ENCODE measurements at places on chromosomes 12 and 14. TPM values are rescaled to one million over a fixed set of nuclear protein-coding genes. Genes with fewer than 3 reads are reported as not detected.

- no peak for DNase-seq
These were observed at the start of gene SOX5 for GRCh38 chr12:23949348-23950209. TSS of gene SOX5 (minus strand) at chr12:23949670. CDS start at chr12:23949601, 69 bp downstream.

DNA sequence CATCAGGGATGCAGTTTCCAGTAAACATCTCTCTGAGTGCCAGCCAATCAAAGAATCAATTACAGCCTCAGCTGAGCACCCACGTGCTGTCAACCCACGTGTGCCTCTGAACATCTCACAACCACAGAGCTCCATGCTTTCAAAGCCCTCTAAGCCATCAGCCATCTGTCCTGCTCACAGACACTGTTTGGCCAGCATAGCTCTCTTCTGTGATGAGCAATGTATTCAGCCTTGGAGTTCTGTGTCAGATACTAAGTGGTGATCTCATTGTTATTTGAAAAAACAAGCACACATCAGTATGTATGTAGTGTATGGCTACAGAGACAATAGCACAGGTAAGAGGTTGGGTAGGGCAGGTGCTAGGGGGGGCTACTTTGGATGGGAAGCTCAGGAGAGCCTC, 94.3 kb downstream of the RGS6 start:
- DNase-seq = no peak

DNA sequence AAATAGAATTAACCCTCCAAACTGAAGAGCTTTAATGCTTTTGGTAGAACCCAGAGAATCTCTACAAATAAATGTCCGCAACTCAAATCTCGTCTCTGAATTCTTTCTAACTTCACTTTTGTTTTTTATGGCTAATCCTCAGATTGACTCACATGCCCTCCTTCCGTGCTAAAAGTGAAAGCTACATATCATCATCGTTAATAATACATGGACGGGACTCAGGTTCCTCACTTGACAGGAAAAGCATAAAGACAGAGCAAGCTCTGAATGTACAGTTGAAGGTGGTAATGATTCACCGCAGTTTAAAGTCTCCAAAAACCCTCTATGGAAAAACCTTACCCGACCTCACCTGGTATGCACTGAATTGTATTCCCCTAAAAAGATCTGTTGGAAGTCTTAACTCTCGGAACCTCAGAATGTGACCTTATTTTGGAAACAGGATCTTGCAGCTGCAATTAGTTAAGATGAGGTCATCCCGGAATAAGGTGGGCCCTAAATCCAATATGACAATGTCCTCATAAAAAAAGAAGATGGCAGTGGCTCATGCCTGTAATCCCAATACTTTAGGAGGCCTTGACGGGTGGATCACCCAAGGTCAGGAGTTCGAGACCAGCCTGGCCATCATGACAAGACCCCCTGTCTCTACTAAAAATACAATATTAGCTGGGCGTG, 147.4 kb upstream of the FOXN3 start:
- no peak for DNase-seq

The GPHB5 gene
- not detected for total RNA-seq

DNA sequence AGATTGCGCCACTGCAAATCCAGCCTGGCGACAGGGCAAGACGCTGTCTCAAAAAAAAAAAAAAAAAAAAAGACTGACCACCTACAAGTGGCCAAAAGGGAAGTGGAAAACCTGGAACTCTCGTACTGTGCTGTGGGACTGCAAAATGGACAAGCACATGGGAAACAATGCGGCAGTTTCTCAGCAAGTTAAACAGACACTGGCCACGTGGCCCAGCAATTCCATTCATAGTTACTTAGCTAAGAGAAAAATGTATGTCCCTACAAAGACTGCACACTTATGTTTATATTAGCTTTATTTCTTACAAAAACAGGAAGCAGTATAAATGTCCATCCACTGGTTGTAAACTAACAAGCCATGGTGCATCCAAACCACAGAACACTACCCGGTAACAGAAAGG, 5.6 kb downstream of the CHFR start:
- no peak for DNase-seq

- DNase-seq = no peak
These were observed 1025.9 kb upstream of the NOVA1 start for GRCh38 chr14:27623782-27624181.

DNA sequence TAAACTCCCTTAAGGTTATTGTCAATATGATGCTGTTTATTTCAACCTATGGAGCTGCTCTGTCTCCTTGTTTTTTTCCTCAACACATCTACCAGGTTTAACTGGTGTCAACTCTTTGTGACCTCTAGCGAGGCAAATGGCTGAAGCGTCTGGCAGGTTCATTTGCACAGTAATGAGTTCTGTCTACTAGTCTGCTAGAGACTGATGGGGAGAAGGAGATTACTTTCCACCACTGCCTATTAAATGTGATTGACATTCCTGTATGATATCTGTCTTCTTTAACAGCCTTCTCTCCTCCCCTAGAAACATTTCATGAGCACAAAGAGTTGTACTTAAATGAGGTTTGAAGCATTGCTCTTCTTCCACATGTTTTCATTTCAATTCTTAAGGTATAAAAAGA, 253.7 kb downstream of the SLC6A15 start:
- no peak for DNase-seq

DNA sequence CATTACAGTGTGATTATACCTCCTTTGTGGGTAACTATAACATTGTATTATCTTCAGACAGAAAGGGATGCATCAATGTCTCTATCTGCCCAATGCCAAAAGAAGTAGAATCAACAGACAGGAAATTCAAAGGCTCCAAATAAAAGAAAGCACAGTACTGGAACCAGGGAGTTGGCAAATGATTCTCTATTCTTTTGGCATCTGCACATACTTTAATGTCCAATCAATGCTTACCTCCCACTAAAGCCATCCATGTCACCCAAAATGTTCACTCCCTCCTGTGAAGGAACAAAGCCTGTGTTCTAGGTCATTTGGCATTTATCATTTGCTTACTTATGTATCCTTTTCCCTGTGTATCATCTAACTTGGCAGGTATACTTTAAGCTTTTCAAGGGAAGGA, 36.7 kb downstream of the KIF21A start:
- no peak for DNase-seq

- DNase-seq = no peak
These were observed 82.4 kb downstream of the SCAF11 start for GRCh38 chr12:45907955-45908354.

The NEUROD4 gene
- total RNA-seq = not detected

GRCh38 chr12:123270214-123271000, 1.2 kb downstream of the CDK2AP1 start:
- peak; percentile 56 for DNase-seq

The KLRF1 gene
- total RNA-seq = 0.42 TPM

DNA sequence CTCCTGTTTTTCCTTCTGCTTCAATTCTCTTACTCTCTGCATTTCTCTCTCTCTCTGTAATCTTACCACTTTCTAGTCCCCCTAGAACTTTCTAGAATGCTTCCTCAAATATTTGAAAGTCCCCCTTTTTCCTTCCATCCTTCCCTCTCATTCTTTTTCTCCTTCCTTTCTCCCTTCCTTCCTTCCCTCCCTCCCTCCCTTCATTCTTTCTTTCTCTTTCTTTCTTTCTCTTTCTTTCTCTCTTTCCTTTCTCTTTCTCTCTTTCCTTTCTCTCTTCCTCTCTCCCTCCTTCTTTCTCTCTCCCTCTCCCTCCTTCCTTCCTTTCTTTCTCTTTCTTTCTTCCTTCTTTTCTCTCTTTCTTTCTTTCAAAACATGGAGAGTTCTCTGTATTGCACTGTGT, 201.4 kb upstream of the IGF1 start:
- DNase-seq = no peak

The GLT8D2 gene
- total RNA-seq = 13.3 TPM

- no peak for DNase-seq
These were observed 550 bp upstream of the NUP107 start for GRCh38 chr12:68686262-68686594.

The HCAR2 gene
- total RNA-seq = 10.4 TPM

The RNASE3 gene
- not detected for total RNA-seq

DNA sequence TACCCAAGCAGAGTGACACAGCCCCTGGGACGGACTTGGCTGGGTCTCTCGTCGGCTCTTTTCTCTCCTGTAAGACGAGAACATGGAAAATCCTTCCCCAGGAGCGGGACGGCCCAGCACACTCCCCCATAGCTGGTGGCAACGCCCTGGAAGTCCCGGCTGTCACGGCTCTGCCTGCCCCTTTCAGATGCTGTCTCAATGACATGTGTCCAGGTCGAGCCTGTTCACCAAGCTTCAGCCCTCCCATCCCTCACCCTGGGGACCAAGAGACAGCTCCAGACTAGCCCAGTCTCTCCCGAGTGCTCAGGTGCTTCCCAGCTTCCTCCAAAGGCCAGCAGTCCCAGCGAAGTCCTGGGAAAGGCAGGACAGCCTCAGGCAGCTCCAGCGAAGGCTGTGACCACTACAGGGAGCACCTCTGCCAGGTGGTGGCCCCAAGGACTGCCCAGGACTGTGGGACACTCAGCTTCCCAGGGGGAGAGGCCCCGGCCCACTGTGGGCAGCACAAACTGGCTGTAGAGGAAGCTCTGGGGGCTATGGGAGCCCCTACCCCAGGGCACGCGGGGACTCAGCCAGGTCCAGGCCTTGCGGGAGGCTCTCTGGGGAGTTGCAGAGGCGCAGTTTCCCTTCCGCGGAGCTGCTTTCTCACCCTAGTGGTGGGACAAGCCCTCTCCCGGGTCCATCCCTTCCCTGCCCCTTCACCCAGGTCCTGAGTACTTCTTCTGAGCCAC, 33.6 kb downstream of the TNFAIP2 start:
- no peak for DNase-seq

GRCh38 chr12:65756267-65756666, 68.0 kb upstream of the HMGA2 start:
- DNase-seq = no peak

DNA sequence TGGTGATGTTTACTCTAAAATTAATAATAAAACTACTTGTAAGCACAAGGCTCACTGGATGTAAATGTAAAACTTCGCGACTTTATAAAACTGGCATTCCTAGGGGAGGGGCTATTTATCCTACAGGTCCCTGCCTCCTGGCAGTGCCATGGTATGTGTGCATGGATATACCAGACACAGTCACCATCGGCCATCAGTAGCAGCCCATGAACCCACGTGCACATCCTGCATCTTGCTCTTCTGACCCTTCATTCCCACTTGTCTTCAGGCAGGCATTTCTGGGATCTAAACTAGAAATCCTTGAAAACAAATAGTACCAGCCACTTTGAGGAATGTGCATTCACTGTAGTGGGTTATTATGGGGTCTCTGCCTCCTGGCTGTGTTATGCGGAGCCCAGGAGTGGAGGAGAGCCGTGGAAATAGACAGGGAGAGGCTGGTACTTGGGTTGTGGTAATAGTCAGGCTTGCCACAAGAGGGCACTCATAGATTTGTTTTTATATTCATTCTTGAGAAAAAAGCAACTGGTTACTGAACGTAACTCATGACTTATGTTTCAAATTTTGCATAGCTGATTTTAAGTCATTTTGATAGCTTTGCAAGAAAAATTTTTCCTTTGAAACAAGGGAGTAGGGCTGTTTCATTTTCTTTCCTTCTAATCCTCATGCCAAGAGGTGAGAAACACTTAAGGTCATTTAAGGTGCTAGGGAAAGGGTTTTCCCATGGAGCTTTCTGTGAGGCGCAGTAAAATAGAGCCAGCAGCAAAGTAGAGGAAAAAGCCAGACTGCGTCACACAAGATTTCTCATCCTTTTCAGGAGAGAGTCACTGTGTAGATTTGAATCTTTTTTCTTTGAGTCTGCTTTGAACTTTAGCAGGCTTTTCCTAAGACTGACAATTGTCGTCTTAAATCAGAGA, 17.4 kb upstream of the GALNT16 start:
- peak; percentile 75 for DNase-seq

GRCh38 chr12:93710574-93710926, 33.4 kb downstream of the CRADD start:
- DNase-seq = no peak

DNA sequence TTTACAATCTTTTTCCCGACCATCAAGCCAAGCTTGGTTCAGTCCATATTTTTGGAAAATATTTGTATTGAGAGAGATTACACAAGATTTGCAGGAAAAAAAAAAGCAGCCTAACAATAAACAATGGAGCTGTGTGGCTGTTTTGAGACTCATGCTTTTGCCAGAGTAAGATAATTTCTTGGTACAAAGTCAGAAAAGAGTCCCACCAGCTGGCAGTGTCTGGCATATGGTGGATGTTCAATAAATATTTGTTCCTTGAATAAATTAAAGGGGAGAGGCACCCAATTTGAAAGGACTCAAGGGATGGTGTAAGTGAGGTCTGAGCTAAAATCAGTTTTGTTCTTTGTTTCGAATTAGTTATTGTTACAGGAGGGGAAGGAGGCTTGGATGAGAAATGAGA, 78.1 kb upstream of the RPH3A start:
- DNase-seq = no peak

The CLEC6A gene
- total RNA-seq = not detected

- no peak for DNase-seq
These were observed 12.4 kb downstream of the MGST1 start for GRCh38 chr12:16359512-16360491.

GRCh38 chr12:905261-906031, 44.0 kb downstream of the RAD52 start:
- no peak for DNase-seq

GRCh38 chr14:91010153-91010533, 50.3 kb downstream of the RPS6KA5 start:
- no peak for DNase-seq

DNA sequence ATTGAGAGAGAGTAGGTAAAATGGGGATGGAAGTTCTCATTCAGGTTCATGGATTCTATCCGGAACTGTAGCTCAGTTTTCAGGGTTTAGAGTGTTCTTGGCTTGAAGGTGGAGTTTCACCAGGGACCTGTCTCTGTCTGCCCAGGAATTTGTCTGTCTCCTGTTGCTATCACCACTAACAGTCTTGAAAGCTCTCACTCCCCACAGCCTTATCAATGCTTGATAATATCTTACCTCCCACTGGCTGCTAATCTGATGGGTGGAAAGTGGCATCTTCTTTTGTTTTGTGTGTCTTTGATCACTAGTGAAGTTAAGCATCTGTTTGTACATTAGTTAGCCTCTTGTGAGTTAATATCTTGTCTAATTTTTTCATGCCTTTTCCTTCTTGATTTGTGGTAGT, 60.3 kb upstream of the TSPAN11 start:
- no peak for DNase-seq

DNA sequence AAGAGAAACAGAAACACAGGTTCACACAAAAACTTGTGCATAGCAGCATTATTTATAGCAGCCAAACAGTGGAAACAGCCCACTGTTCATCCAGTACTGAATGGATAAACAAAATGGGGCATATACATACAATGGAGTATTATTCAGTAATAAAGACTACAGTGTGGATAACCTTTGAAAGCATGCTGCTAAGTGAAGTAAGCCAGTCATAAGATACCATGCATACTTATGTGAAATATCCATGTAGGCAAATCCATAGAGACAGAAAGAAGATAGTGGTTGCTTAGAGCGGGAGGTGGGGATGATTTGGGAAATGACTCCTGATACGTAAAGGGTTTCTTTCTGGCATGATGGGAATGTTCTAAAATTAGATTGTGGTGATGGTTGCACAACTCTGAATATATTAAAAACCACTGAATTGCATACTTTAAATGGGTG, 99.4 kb downstream of the CRADD start:
- no peak for DNase-seq

GRCh38 chr12:31362759-31363415, 36.9 kb upstream of the SINHCAF start:
- peak; percentile 49 for DNase-seq

The SLC7A7 gene
- total RNA-seq = 10.6 TPM

- DNase-seq = no peak
These were observed 23.4 kb downstream of the COQ6 start for GRCh38 chr14:73973497-73973896.

The HOXC9 gene
- total RNA-seq = 1.7 TPM
